Dermis blood vessel endothelial cell (primary cell): ENCODE measurements at places on chromosomes 4 and X. TPM values are rescaled to one million over a fixed set of nuclear protein-coding genes. Genes with fewer than 3 reads are reported as not detected.

DNA sequence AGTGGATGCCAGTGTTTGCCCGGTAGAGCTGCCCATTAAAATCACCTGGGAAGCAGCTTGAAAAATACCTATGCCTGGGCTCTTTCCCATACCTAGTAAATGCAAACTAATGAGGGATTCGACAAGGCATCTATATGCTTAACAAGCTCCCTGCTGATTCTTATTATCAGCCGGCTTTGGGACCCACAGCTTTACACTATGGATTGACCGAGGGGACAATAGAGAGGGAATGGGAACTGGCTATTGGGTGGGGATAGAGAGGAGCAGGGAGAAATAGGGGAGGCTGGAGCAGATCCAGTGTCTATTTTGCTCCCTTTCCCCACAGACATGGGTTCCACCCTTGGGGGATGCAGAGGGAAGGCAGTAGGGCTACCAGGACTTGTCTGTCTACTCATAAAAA lies 103.1 kb upstream of the TEX13D start:
- no peak for DNase-seq

- no peak for DNase-seq
Measured at GRCh38 chr4:188992706-188993105, 853.5 kb downstream of the TRIML1 start.

- DNase-seq = no peak
Measured at GRCh38 chr4:143189528-143189927, 4.8 kb downstream of the USP38 start.

GRCh38 chr4:151906438-151906837 lies 145.6 kb upstream of the GATB start:
- DNase-seq = no peak

- no peak for DNase-seq
Measured at GRCh38 chr4:66571145-66571695, 900.9 kb upstream of the EPHA5 start.

DNA sequence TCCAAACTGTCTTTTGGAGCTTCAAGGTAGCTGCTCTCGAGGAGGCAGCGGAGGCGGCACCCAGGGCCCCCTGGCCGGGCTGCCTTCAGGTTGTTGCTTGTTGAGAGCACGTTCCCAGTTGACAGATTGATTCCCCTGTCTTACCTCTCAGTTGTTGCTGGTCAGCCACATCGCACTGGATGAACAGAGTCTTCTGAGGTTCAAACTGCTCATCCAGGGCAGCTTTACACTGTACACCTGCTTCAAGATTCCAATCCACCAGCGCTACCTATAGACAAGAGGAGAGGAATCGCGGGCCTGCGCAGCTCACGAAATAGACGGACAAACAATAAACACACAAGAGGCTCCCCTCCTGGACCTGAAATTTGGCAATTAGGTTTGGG lies 497 bp downstream of the HPGD start:
- no peak for DNase-seq

PLAC1 gene
- total RNA-seq = not detected in 2 replicates
